ENCODE measurements at places on chromosomes 3 and 15. TPM values are rescaled to one million over a fixed set of nuclear protein-coding genes. Genes with fewer than 3 reads are reported as not detected.
A peak's percentile ranks its signal among the peaks of the same experiment; 100 is the strongest.

DNA sequence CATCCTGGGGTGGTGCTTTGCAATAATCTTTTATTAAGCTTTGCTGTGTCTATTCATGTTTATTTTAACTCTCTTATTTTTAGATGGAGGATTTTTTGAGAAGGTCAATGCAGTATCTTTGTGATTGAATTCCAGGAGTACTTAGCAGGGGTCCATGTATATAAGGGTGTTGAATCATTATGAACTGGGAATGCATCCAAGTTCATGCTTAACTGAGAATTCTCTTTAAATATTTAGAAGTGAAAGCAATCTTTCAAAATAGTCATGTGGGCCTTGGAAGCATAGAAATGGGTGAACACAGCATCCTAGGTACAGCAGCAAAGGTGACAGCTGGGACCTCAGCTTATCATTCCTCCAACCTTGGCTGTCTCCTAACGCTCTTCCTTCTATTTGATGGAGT is 27.3 kb downstream of the SPTSSB start:
- peaks cover 3% of the 10 kb centered on the region for H3K27me3 ChIP-seq
- H3K27ac ChIP-seq: no peak overlapping the region
- H3K36me3 ChIP-seq: no peaks in the 10 kb centered on the region
- H3K4me3 ChIP-seq: no peak overlapping the region

The CERS3 gene
- total RNA-seq: 1.3 TPM

DNA sequence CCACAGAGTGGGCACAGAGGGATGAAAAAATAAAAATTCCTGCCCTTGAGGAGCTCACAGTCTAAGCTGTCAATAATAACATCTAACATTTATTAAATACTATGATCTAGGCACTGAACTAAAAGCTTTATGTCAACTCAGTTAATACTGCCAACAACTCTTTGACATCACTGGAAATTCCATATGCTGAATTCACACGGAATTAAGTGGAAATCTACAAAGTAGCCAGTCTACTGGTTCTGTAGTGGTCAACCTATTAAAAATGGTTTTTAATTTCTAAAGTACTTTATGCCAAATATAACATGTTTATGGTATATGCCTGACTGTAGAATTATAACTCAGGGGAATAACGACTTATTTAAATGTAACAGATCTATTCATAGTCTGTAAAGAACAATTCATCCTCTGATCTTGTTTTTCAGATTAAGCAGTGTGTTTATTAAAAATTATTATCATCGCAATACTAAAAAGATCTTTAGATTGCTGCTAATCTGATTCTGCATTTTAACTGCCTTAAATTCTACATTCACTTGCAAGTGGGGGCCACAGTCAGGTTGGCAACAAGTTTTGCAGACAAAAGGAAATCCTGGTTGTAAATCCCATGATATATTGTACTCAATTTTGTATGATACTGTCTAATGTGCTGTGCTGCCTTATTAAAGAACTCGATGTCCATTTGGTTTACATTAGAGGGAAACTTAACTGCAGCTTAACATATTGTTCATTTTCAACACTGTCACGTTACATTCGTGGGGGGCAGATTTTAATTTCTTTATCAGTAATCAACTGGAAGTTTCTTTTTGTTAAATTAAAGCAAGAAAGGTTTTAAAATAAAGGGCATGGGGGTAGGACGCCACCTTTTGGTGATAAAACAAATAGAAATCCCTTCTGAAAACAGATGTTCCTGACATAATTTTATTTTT is 2.6 kb upstream of the FOXP1 start:
- H3K36me3 ChIP-seq: no peaks in the 10 kb centered on the region
- H3K4me1 ChIP-seq: peaks cover 24% of the 10 kb centered on the region
- H3K4me3 ChIP-seq: peak overlapping the region; percentile 2

DNA sequence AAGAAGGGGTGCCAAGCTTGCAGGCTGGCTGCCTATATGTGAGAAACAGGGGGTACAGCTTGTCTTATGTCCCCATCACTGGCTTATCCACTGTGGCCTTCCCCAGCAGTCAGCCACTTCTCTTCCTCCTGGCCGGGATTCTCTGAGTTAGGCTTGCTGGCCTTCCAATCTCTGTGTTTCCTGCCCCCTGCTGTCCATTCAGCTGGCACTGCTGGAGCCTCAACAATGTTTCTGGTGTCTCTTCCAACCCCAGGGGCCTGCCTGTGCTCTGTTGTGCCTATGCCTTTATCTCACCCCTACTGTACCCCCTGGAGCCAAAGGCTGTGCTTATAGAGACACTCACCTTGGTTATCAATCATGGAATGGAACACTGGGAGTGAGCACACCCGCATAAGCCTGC is 36.5 kb downstream of the ANAPC13 start:
- H3K27ac ChIP-seq: no peak overlapping the region
- H3K27me3 ChIP-seq: peaks cover 18% of the 10 kb centered on the region
- H3K36me3 ChIP-seq: no peaks in the 10 kb centered on the region
- no peak for DNase-seq
- no peaks in the 10 kb centered on the region for H3K4me1 ChIP-seq
- H3K4me3 ChIP-seq: no peak overlapping the region

- no peak for DNase-seq
- no peak overlapping the region for H3K4me3 ChIP-seq
- H3K27me3 ChIP-seq: no peaks in the 10 kb centered on the region
- peaks cover 16% of the 10 kb centered on the region for H3K4me1 ChIP-seq
- no peaks in the 10 kb centered on the region for H3K36me3 ChIP-seq
- H3K27ac ChIP-seq: peak overlapping the region; percentile 2
Observed at GRCh38 chr3:49329186-49329585, 10.7 kb downstream of the USP4 start.
